ENCODE measurements at places on chromosomes 3 and 15.

GRCh38 chr3:165466856-165467255, 270.7 kb upstream of the SLITRK3 start:
- no peak for DNase-seq

DNA sequence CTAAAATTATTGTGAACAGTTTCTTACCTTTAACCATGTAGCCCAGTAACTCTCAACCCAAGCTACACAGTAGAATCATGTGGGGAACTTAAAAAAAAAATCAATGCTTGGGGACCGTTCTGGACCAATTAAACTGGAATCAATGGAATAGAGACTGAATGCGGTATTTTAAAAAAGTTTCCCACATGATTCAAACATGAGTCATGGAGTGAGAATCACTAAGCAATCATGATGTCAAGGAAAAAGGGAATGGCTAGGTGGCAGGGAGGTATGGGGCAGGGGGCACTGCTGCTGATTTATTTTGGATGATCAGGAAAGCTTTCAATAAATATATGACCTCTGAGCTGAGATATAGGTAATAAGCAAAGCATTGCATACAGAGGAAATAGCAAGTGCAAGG, 250.5 kb upstream of the RORA start:
- DNase-seq, result no peak

- no peak for DNase-seq
Observed at GRCh38 chr15:69328739-69329138, 30.0 kb downstream of the PAQR5 start.

GRCh38 chr3:101903451-101903871, 54.1 kb downstream of the NFKBIZ start:
- DNase-seq, result no peak

- DNase-seq, result no peak
Observed at GRCh38 chr3:14486460-14486859, 53.7 kb downstream of the GRIP2 start.

DNA sequence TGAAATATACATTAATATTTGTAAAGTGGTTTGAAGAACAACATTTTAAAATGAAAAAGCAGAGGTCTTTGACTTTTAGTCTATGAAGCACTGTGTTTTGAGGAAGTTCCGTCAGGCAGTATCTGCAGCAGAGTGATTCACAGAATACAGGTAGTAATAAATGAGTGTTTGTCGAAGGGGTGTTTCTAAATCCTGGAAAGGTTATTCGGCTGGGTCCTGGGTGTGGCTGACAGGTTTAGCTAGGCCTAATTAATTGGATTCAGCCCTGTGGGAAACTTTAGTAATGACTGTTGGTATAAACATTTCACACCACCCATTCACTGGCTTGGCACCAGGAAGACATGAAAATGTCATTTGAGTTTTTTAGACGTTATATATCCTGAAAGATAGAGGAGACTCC, 51.3 kb downstream of the TIPARP start:
- DNase-seq, result no peak

- DNase-seq, result no peak
Observed at GRCh38 chr15:56602253-56602652, 131.1 kb downstream of the ZNF280D start.

All from fibroblast of the conjunctiva (primary cell).